Stomach (tissue), 19 donors: ENCODE measurements at places on chromosomes 16 and 17.

GRCh38 chr17:31394544-31394943, 3.1 kb downstream of the RAB11FIP4 start:
- peak; percentile 53 for DNase-seq

- DNase-seq: no peak
Observed at GRCh38 chr16:3625911-3626732, 14.7 kb upstream of the SLX4 start.

- DNase-seq: no peak
Observed at GRCh38 chr17:71022758-71023157, 853.4 kb downstream of the KCNJ2 start.

GRCh38 chr17:45905814-45906213, 11.5 kb downstream of the MAPT start:
- DNase-seq: no peak

DNA sequence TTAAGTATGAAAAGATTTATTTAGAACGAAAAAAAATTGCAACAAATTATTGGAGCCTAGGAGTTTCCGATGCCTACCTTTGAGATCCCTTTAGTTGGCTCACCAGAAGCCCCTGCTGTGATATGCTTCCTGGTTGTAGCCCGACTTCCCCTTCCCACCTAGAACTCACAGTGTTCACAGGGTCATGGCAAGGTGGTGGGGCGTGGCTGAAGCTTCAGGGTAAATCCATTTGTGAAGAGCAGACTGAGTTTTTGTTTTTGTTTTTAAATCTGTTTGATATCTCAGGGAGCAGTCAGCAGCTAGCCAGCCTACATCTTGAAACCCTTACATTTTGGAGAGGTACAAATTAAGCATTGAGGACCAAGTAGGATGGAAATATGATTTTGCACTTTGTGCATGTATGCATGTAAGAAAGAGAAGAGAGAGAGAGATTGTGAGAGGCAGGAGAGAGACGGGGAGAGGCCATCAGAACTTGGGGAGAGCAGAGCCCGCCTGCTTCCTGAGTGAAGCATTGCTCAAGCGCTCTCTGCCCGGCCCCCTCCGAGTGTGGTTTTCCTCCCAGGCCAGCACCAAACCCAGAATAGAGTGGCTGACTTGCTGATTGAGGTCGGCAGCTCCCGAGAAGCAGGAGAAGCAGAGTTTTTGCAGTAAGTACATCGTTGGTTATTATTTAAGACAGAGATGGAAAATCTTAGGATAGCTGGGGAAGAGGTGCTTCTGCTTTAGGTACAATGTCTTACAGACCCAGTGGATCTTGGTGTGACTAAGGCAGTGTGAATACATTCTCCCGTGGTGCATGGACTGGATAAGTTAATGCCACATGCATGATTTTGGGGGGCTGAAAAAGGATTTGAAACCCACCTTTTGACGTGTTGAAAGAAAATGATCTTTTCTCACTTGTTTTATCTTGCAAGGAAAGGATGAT, 64.2 kb downstream of the SPECC1 start:
- peak; percentile 34 for DNase-seq

DNA sequence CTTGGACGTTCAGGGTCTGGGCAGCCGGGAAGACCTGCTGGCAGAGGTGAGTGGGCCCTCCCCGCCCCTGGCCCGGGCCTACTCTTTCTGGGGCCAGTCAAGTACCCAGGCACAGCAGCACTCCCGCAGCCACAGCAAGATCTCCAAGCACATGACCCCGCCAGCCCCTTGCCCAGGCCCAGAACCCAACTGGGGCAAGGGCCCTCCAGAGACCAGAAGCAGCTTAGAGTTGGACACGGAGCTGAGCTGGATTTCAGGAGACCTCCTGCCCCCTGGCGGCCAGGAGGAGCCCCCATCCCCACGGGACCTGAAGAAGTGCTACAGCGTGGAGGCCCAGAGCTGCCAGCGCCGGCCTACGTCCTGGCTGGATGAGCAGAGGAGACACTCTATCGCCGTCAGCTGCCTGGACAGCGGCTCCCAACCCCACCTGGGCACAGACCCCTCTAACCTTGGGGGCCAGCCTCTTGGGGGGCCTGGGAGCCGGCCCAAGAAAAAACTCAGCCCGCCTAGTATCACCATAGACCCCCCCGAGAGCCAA, 8.6 kb upstream of the ABCC3 start:
- peak; percentile 91 for DNase-seq

GRCh38 chr17:76408037-76408849, 23.8 kb downstream of the SPHK1 start:
- DNase-seq: peak; percentile 85

DNA sequence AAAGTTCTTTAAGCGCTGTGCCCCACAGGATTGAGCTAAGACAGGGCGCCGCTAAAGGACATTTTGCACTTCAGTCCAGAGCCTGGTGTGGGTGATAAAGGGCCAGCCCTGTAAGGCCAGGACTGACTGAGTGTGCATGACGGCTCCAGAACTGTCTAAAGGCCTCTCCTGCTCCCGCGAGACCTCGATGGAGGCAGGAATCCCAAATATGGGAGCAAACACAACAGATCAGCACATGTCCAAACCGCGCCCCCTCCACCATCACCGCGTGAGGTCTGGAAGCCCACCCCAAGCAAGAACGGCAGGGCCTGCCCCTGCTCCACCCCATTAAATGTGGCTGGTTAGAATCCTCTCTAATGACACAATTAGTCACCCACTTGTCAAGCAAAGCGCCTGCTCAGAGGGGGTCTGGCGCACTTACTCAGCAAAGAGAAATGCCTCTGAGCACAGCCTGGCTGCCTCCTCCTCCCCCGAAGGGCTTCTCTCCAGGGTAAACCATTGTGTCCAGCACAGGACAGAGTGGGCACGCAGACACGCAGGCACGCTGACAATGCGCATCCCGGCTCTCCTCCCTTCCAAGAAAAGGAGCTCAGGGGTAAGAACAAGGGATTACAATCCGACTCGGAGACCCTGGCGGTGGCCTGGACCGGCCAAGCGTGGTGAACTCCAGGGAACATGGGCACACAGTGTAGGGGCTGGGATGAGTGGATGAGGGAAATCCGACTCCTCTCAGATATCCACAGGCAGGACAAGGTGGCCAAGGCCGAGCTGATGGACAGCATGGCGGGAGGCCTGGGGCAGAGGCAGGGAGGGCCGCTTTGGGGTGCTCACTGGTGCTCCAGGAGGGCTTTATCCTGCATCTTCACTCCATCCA, 1.5 kb downstream of the MXRA7 start:
- DNase-seq: peak; percentile 94

GRCh38 chr16:10930755-10931093, 11.5 kb downstream of the DEXI start:
- no peak for DNase-seq
